ENCODE measurements at places on chromosomes 12 and 14.

GRCh38 chr14:95098984-95099599 lies 58.2 kb downstream of the DICER1 start:
- DNase-seq, result peak; percentile 86

DNA sequence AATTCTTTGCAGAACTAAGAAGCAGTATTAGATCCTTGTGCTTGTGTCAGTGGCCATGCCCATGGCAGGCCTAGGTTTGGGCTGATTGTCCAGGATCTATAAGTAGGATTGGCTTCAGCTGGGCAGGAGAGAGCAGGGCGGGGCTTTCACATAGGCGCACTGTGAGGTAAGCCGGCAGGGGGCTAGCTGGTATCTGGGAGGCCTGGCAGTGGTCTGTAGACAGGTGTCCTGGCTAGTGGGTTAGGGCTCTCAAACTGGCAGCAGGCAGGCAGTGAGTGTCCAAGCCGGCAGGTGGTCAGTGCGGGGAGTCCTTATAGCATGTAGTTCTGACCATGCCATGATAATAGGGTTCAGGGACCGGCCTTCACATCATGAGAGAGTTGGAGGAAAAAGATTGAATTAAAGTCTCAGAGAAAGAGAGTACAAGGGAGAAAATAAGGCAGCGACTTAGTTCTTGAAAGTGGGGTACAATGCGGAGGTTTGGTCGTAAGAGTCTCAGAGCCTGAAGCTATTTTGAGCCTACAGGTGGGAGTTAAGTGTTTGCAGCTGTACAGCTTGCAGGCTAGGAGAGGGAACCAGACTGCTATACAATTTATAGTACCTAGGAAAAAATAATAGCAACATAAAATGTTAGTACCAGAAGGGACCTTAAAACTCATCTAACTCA lies 137.4 kb downstream of the TPH2 start:
- DNase-seq, result no peak

DNA sequence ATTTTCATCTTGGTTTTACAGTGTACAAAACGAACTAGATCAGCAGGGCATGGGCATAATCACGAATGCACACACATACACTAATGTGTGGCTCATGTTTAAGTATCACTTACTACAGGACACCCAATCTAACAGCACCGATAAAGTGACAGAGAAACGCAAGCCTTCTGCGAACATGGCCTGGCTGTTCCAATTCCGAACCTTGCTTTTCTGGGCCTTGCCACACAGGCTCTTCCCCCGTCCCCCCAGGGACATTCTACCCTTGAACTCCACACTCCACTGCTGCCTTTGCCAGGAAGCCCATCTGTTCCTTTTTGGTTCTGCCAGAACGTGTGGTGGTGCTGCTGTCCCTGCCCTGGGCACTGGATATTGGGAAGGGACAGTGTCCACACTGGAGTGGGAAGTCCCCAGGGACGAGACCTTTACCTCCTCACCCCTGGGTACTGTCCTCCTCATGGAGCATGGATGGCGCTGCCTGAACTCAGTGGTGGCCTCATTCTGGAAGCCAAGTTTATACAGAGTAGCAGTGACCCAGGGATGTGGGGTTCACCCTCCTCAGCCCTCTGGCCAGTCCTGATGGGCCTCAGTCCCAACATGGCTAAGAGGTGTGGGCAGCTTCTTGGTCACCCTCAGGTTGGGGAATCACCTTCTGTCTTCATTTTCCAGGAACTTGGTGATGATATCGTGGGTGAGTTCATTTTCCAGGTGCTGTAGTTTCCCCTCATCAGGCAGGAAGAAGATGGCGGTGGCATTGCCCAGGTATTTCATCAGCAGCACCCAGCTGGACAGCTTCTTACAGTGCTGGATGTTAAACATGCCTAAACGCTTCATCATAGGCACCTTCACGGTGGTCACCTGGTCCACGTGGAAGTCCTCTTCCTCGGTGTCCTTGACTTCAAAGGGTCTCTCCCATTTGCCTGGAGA lies 7.9 kb downstream of the SERPINA1 start:
- DNase-seq, result no peak

DNA sequence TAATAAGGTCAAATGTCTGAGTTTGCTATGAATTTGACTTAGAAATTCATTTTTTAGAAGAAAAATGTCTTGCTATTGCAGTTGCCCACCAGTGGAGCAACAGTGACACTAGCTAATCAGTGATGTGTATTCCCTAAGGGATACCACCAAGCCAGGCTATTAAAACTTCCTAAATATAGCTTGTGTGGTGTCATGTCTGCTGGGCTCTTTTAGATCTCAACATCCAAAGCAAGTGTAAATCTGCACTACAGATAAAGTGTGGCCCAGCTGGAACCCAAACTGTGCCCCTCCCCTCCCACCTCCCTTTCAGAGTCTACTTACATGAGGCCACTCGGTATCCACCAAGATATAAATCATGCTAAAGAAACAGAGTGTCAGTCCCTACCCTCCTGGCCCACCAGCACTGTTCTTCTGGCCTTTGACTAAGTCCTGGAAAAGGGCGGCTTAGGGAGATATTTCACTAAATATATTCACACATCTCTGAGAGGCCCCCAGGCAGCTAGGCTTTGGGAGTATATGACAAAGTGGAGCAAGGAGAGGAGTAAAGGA lies 53.8 kb downstream of the SLC35F4 start:
- DNase-seq, result no peak

Measured in Right ventricle myocardium inferior (tissue), 1 donor.